ENCODE measurements at places on chromosomes 6 and 20.

- no peak for DNase-seq
Observed at GRCh38 chr6:74574794-74575193, 631.1 kb downstream of the COL12A1 start.

DNA sequence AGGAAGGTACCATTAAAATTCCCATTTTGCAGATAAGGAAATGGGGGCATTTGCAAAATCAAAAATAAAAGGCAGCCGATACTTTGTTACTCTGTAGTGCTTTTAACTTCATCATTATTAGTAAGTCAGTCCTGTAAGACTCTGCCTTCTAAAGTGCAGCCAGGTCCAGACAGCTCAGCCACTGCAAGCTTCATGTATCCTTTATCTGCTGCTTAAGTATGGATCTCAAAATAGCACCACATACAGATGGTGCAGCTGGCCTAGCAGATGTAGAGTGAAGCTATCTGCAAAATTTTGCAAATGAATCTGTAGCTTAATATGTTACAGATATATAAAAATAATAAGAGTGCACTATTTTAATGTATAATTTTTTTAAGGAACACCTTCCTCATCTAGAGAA lies 53.4 kb downstream of the NUS1 start:
- no peak for DNase-seq

- DNase-seq: no peak
Observed at GRCh38 chr20:58586565-58587093, 64.5 kb upstream of the STX16 start.

- no peak for DNase-seq
Observed at GRCh38 chr20:6700563-6701329, 66.7 kb upstream of the BMP2 start.

GRCh38 chr20:25191051-25191450 lies 4.5 kb upstream of the ENTPD6 start:
- no peak for DNase-seq

DNA sequence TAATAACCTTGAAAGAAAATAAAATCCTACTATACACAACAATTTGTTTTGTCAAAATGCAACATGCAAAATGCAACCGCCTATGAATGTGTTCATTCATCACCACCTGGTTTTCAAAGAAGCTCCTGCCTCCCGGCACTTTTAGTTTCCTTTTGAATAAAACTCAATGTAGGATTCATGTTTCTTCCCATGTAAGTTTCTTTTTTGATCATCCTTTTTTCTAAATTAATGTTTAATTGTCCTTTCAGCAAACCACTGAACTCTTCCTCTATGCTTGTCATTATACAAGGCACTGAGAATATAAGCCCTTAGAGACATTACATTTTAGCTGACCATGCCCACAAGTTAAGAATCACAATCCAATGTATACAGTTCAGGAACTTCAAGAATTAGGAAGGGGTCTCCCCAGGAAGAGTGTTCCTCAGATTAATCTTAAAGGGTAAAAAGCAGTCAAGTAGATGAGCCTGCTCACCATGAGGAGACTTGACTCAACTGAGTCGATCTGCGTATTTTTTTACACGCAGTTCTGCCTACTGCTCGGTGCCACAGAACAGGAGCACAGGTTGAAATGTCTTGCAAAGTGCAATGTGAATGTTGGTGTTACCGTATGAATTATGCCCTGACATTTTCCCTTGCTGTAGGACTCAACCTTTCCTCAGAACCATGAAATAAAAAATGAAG lies 7.2 kb upstream of the THEMIS start:
- DNase-seq: no peak

DNA sequence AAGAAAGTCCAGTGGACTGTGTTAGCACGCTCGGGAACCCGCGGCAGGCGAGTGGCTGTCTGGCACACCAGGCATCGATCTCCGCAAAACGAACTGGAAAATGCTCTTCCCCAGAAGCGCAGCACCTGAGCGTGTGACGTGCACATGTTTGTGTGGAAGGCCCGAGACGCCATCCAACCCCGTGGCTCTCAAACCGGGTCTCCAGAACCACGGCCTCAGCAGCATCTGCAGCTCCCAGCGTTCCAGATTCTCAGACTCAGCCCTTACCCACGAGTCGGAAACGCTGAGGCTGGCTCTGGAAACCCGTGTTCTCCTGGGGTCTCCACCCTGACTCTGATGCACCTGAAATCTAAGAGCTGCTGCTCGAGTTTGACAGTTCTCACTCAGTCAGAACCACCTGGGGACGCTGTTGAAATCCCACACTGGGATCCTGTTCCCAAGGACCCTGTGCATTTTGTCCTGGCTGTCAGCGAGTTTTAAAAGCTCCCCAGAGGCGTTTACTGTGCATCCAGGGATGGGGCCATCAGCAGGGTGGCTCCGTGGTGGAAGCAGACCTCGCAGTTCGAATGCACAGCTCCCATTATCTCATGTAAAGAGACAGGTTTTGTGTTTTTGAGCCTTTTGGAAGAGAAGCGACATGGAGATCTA lies 69.0 kb downstream of the DLL1 start:
- DNase-seq: no peak

- no peak for DNase-seq
Observed at GRCh38 chr6:2862712-2863181, 21.1 kb upstream of the SERPINB1 start.

- DNase-seq: no peak
Observed at GRCh38 chr6:73803562-73804241, 107.7 kb downstream of the CD109 start.

DNA sequence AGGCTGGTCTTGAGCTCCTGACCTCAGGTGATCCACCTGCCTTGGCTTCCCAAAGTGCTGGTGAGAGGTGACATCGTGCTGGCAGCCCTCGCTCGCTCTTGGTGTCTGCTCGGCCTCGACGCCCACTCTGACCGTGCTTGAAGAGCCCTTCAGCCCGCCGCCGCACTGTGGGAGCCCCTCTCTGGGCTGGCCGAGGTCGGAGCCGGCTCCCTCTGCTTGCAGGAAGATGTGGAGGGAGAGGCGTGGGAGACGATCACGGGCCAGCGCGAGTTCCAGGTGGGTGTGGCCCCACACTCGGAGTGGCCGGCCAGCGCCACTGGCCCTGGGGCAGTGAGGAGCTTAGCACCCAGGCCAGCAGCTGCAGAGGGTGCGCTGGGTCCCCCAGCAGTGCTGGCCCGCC lies 48.1 kb downstream of the ZBTB9 start:
- DNase-seq: no peak

DNA sequence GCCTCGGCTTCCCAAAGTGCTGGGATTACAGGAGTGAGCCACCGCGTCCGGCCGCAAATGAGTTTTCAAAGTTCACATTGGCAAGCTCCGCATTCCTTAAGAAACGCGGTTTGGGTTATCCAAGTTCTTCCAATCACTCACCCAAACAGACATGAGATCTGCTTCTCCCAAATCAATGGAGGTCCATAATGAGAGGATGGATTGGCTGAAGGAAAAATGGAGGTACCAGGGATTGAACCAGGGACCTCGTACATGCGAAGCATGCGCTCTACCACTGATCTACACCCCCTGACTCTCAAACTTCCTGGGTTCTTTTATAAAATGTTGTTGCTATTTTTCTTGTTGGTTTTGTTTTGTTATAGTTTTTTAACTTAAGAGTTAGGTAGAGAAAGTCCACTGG lies 170.0 kb downstream of the GPX5 start:
- DNase-seq: no peak

GRCh38 chr20:25032478-25033264 lies 25.3 kb downstream of the ACSS1 start:
- no peak for DNase-seq

DNA sequence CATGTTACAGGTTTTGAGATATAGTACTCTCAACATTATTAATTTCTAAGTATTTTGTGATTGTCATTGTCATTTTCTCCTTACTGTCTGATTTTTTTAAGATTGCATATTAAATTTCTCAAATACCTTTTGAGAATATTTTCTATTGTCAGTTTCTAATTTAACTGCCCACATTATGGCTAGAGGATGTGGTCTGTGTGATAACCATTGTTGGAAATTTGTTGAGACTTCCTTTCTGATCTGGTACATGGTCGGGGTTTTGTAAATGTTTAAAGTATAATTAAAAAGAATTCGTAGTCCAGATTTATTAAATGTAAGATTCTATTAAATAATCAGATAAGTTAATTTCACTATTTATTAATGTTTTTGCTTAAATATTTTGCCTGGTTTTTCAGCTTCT lies 60.1 kb downstream of the SLX4IP start:
- DNase-seq: no peak

GRCh38 chr6:35691027-35691824 lies 2.5 kb upstream of the FKBP5 start:
- DNase-seq: no peak

GRCh38 chr6:89351671-89352277 lies 748 bp downstream of the UBE2J1 start:
- no peak for DNase-seq

DNA sequence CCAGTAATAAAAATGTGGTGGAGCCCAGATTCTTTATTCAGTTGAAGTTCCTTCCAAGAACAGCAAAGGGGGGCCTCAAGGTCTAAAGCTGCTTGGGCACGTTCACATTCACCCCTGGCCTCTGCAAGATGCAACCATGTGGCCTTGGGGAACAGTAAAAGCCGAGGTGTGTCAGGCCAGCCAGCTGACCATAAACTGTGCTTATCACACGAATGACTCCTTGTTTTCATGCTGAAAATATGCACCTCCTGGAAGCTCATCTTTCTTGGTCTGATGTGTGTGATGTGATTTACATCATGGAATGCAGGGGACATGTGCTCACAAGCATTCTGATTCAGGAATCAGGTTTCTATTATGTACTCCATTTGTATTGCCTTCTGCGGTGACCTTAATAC lies 211.6 kb upstream of the MARCKS start:
- DNase-seq: no peak

DNA sequence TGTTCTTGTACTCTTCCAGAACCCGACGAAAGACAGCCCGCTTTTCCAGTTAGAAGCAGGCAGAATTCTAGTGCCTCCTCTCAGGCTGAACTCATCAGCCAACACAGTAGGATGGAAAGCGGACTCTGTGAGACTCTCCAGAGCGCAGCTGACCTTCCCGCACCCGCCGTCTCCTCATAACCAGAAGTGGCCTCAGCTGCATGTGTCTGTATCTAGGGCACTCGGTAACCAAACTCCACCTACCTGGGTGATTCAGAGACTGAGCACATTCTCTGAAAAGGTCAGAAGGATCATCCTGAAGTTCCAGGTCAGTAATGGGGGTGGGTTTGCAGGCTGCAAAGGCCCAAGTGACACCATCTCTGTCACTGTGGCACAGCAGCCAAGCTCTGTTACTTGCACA lies 66.7 kb upstream of the NFATC2 start:
- no peak for DNase-seq

DNA sequence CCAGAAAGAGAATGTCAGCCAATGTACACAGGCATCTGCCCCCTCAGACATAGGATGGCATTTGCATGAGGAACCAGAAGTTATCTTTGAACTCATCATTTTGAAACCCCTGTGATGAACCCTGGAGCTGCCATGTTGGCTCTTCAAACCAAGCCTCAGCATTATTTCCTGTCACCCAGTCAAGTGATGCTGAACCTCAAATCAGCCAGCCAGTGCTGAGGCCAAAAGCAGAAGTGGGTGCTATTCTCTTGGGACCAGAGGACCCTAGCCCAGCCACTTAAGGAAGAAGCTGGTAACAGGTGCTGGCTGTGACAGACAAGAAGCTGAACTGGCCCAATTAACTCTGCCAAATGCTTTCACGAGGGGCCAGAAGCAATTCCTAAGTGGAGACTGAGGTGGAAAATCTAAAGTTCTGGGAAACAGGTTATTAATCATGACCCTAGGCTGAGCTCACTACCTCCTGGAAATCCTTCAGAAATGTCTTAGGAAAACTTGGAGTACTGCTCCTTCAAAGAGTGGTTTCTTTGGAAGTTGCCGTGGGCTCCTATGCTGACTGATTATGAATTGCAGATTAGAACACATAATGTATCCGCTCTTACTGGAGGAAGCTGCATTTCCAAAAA lies 4.0 kb downstream of the PKIG start:
- DNase-seq: no peak

DNA sequence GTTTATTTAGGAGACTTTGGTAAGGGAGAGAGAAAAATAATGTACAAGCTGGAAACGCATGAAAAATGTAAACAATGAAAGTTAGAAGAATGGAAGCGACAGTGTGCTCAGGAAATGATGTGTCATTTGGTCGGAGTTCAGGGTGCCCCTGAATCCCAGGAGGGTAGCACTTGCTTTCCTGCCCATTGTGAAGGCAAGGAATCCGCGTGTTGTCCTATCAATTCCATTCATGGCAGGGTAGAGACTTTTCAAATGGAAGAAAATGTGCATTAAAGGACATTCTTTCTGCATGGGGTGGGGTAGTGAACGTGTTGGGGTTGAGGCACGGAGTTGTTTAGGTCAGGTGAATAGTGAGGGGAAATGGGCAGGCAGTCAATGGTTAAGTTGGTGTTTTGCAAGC lies 33.7 kb downstream of the GCNT2 start:
- no peak for DNase-seq

DNA sequence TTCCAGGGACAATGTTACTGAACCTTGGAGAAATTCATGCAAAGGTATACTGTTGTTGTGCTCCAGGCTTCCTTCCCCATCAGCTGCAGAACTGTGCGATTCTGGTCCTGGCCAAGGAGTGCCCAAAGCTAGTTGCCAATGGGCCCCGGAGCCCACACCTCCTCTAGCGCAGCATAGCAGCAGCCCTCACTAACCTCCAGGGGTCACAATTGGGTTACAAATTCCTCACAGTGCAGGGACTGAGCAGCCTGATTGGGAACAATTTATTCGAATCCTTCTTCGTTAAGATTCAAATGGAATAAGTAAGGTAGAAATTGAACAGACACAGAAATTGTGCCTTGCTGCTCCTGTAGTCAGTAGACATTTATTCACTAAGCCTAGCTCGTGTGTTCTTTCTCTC lies 284.9 kb downstream of the PRKN start:
- no peak for DNase-seq

GRCh38 chr6:133289733-133290306 lies 48.7 kb downstream of the EYA4 start:
- no peak for DNase-seq

- no peak for DNase-seq
Observed at GRCh38 chr20:47993035-47993755, 207.9 kb upstream of the SULF2 start.

GRCh38 chr6:32970413-32971241 lies 2.2 kb downstream of the BRD2 start:
- DNase-seq: peak; percentile 86

DNA sequence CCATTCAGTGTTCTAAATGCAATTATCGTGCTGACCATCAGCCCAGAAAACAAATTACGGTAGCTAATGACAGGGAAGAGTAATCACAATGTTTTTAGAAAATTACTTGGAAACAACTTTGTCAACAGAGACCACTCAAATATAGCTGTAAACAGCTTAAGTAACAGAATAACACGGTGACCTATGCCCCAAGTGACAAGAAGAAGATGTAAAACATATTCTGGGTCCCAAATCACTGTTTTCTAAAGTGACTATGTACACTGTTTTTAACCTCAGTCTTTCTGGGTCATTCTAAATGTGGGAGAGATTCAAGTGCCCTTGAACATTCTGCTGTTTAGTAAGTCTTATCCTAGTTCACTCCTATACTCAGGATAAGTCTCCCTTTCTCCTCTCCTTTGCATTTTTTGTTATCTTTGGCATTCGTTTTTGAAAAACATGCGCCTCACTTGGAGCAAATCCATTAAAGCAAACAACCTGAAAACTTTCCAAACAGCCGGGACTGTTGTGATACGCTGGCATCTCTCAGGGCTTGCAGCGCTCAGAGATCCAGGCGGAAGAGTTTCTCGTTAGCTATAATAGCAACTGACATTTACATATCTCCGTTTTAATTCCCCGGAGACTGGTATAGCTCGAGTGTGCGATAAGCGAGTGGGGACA lies 114.5 kb upstream of the SOX4 start:
- DNase-seq: no peak
